ENCODE measurements at places on chromosomes 4 and X.

GRCh38 chrX:100721328-100721727, 10.6 kb downstream of the SYTL4 start:
- no peak for DNase-seq

DNA sequence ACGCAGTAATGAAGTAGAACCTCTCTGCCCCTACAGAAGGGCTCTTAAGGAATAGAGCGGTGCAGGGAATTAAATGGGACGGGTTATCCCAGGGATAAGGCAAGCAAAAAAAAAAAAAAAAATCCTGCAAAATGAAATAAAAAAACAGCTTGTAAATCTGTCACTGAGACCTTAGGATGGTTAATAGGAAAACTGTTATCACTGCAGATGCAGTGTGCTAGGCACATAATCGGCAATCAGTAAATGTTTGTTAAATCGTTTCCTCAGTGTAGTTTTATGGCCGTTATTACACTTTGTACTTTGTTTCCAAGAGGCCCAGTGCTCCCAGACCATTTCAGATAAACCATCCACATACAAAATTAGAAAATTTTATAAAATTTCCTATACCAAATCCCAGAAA, 1.0 kb downstream of the HNRNPH2 start:
- no peak for DNase-seq

GRCh38 chr4:16897991-16898827, at the start of gene LDB2:
Gene LDB2 (minus strand): TSS chr4:16898645.
- peak; percentile 75 for DNase-seq

DNA sequence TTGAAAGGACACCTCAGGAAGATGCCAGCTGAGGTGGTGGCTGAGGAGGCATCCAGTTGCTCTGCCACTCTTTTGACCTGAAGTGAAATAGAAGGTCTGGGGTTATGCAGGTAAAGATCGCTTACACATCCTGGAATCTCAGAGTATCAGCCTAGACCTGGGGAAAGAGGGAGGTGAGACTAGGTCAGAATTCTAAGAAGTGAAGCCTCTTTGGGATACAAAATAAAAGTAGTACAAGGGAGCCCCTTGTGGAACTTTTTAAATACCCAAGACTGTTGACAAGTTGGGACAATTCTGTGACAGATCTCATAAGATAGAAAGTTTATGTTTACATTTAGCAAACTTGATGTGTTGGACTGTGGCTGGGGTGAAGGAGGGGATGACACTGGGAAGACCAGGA, 263.1 kb downstream of the SPRY1 start:
- DNase-seq: no peak

DNA sequence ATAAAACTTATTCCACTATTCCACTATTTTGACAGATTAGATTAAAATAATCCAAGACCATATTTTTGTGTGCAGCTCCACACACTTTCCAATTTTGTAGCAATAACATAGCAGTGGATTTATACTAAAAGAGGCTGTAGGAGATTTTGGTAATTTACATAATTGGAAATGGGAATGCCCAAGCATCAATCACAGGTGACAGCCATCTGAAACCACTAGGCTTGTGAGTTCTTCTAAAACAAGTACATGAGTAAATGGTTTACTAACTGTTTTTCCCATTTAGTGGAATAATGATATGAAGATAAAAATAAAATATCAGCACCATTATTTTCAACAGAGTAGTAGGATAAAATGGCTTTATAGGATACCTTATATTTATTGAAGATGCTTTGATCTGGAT, 4.4 kb downstream of the ANK2 start:
- no peak for DNase-seq

DNA sequence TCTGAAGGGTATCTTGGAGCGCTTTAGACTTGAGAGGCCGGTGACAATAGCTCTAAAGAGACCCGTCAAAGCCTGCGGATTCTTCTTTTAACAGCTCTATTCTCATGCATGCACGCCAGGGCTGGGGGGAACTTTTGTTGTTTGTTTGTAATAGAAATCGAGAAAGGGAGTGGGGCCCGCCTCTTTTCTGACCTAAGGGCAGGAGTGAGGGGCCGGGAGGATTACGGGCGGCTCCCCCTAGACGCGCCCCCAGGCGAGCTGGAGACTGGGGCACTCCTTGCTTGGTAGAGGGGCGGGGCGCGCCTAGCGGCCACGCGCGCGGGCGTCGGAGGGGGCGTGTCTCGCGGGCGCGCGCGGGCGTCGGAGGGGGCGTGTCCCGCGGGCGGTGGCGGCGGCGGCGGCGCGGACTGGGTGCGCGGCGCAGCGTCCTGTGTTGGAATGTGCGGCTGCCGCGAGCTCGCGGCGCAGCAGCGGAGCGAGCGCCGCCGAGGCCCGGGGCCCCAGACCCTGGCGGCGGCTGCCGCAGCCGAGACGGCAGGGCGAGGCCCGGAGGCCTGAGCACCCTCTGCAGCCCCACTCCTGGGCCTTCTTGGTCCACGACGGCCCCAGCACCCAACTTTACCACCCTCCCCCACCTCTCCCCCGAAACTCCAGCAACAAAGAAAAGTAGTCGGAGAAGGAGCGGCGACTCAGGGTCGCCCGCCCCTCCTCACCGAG, at the start of gene REST:
TSS of gene REST (plus strand) at position 412 of the 717 bp plus-strand sequence. CDS start 2,739 bp downstream, outside the sequence.
- peak; percentile 71 for DNase-seq

All from right atrium auricular region (tissue), 2 donors.